HS-27A (cell line): ENCODE measurements at places on chromosomes 5 and 9.

- DNase-seq = no peak
These were observed 8.0 kb upstream of the OR13C3 start for GRCh38 chr9:104544644-104545043.

DNA sequence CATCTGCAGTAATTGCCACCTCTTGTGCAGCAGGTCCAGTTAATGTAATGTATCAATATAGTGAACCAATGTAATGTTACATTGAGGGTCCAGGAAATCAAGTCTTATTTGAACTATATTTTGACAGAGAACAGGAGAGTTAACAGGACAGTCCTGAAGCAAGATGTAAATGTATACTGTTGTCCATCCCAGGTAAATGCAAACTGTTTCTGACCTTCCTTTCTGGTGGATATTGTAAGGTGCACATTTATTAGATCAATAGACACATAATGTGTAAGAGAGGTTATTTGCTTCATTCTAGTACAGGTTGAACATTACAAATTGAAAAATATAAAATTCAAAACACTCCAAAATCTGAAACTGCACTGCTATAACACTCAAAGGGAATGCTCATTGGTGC lies 23.4 kb upstream of the FBXW11 start:
- no peak for DNase-seq

DNA sequence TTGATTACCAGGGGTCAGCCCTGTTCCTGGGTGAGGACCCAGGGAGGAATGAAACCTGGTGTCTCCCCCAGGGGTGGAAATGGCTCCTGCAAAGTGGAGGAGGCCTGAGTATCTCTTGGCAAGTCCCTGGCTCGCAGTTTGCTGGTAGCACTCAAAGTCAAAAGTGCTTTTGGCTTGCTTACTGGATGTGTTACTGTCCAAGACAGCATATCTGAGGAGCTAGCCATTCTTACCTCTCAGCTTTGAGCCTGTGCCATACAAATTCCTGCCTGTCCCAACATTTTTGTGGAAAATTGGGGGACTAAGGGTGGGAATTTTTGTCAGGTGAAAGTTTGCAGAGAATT lies 9.9 kb downstream of the ZNF618 start:
- no peak for DNase-seq

GRCh38 chr5:142221091-142221860 lies 103.5 kb downstream of the SPRY4 start:
- DNase-seq = no peak

- no peak for DNase-seq
These were observed 51.4 kb upstream of the IRX2 start for GRCh38 chr5:2802693-2803365.

DNA sequence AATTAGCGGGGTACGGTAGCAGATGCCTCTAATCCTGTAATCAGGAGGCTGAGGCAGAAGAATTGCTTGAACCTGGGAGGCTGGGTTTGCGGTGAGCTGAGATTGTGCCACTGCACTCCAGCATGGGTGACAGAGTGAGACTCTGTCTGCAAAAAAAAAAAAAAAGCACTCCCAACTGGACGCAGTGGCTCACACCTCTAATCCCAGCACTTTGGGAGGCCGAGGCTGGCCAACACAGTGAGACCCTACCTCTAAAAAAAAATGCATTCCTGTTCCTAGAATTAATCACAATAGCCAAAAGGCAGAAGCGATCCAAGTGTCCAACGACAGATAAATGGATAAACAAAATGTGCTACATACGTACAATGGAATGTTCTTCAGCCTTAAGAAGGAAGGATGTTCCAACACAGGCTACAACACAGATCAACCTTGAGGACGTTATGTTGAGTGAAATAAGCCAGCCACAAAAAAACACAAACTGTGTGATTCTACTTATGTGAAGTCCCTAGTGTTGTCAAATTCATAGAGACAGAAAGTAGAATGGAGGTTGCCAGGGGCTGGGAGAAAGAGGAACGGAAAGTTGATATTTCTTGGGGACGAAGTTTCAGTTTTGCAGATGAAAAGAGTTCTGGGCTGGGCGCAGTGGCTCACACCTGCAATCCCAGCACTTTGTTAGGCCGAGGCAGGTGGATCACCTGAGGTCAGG lies 13.8 kb downstream of the FAM78A start:
- no peak for DNase-seq

DNA sequence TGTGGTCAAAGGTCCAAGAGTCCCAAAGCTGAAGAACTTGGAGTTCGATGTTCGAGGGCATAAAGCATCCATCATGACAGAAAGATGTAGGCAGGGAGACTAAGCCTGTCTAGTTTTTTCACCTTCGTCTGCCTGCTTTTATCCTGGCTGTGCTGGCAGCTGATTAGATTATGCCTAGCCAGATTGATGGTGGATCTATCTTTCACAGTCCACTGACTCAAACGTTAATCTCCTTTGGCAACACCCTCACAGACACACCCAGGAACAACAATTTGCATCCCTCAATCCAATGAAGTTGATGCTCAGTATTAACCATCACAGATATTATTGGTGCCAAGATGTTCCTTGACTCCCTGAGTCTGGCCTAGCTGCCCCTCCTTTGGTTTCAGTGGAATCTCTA lies 530.8 kb upstream of the CLINT1 start:
- no peak for DNase-seq

GRCh38 chr9:20805766-20806165 lies 121.7 kb downstream of the FOCAD start:
- no peak for DNase-seq

GRCh38 chr5:149609640-149610219 lies 28.4 kb downstream of the ARHGEF37 start:
- no peak for DNase-seq

- no peak for DNase-seq
These were observed 22.4 kb downstream of the FAF2 start for GRCh38 chr5:176470539-176470938.

- DNase-seq = no peak
These were observed 46.9 kb downstream of the RASGRF2 start for GRCh38 chr5:81006947-81007636.

GRCh38 chr9:15512204-15512603 lies 1.4 kb upstream of the PSIP1 start:
- no peak for DNase-seq

DNA sequence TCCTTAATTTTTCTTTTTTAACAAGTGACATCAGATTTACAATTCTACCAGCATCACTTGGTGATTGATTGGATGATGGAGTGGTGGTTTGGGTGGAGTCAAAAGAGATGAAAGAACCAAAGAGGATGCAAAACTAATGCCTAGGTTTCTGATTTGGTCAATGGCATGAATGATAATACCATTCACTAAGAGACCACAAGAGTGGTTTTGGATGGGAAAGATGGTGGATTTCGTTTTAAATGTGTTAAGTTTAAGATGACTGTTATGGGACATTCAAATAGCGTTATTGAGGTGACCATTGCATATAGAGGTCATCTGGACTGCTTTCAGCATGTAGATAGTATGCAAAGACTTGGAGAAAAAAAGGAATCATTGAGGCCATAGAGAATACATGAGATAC lies 3.6 kb downstream of the SMC5 start:
- DNase-seq = no peak

DNA sequence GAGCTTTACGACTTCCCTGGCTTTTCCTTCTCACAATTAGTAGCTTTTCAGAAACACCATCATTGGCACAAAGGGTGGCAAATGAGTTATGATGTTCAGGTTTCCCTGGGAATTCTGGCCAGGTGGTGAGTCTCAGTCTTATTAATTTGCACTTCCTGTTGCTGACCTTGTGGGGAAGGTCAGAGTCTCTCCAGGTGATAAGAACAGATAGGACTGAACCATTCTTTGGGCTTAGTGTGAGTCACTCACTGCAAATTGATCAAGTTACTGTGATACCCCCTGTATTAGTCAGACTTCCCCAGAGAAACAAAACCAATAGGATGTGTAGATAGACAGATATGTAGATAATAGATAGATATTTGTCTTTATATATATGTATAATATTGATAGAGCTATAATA lies 53.8 kb upstream of the RANBP3L start:
- no peak for DNase-seq

DNA sequence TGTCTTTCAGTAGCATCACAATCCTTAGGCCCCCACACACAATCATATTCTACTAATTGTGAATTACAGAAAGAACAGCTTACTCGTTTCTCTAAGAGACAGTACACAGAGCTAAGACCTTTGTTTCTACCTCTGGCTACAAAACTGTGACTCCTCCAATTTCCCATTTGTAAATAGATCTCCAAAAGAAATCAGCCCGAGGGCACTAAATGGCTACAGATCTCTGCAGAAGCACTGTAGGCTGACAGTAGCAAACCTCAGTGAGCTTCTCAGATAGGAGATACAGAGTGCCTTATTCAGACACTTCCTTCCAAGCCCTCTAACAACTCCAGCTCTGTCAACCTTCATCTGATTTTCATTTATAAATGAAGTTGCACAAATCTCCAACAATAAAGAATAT lies 51.0 kb downstream of the EFNA5 start:
- DNase-seq = no peak

GRCh38 chr9:1941989-1942388 lies 73.2 kb upstream of the SMARCA2 start:
- DNase-seq = no peak

DNA sequence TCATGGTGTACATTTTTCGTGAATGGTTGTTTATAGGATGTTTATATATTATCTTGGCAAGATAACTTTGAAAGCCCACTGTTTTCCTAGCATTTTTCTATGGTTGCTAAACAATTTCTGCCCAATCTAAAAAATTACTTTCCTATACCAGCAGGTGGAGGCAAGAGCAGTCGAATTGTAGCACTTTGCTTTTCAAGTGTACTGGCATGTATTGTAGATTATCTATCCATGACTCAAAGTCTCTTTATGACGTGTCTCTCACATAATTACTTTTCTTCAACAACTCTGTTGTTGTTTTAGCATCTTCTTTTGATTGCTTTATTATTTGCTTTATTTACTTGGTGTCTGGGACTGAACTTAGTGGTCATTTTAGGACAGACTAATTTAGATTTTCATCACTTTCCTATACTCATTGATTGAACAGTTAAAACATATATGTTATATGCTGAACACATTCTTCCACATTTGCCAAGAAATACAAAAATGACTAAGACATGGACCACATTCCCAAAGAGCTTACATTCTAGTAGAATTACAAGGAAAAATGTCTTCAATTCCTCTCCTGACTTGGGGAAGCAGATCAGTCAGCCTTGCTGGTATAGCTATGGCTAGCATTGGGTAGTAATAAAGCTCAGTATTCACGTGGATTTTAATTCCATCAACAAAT lies 20.7 kb downstream of the NLN start:
- peak; percentile 69 for DNase-seq

GRCh38 chr9:113369855-113370140 lies 7.0 kb downstream of the HDHD3 start:
- DNase-seq = no peak

DNA sequence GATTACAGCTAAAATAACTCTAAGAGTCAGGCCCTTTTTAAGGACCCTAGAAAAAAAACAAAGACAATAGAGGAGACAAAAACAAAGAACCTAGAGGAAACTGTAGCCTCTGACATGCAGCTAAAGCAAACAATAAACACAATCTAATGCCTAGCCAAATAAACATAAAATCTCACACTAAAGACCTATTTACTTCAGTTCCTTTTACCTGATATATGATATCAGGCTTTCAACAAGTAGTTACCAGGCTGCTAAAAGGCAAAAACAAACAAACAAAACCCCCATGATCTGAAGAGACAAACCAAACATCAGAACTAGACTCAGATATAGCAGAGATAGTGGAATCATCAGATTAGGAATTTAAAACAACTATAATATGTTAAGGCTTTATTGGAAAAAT lies 226.5 kb upstream of the POU5F2 start:
- DNase-seq = no peak

DNA sequence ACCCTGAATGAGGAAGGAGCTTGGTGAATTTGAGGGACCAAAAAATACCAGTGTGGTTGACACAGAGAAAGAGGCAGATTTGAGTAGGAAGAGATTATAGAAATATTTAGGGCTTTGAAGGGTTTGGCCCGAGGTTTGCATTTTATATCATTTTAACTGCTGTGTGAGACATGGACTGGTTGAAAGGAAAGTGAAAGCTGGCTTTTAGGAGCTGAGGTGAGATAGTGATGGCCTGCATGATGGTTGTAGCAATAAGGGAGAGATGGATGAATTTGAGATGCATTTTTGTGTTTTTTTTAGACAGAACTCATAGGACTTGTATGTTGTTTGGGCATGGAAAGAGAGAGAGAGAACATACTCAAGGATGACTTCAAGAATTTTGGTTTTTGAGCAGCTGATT lies 21.7 kb downstream of the FER start:
- no peak for DNase-seq

- no peak for DNase-seq
These were observed 3.9 kb upstream of the PLPP1 start for GRCh38 chr5:55538661-55539060.

- DNase-seq = peak; percentile 22
These were observed 2.2 kb downstream of the HSD17B3 start for GRCh38 chr9:96299823-96300222.
